ENCODE measurements at places on chromosomes 2 and 18.

DNA sequence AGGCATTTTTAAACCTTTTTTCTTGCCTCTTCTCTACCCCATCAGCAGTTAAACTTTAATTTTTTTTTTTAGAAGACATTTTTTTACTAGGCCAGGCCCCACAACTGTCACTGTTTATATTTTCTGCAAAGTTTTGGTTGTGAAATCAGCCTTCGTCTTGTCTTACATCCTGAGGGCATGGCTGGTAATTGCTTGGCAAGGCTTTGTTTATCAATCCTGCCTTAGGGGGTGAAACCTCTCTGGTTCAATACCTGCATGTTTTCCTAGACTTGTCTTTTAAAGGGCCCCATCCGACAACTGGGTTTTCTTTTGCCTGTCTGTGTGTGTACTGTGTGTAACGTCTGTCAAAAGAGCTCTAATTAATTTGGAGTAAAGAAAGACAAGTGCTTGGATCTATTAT lies 330.0 kb upstream of the CWC22 start:
- DNase-seq, result no peak

- no peak for DNase-seq
Observed at GRCh38 chr2:108165729-108166128, 74.0 kb upstream of the SULT1C3 start.

- DNase-seq, result no peak
Observed at GRCh38 chr2:230650585-230651137, 62.0 kb upstream of the CAB39 start.

DNA sequence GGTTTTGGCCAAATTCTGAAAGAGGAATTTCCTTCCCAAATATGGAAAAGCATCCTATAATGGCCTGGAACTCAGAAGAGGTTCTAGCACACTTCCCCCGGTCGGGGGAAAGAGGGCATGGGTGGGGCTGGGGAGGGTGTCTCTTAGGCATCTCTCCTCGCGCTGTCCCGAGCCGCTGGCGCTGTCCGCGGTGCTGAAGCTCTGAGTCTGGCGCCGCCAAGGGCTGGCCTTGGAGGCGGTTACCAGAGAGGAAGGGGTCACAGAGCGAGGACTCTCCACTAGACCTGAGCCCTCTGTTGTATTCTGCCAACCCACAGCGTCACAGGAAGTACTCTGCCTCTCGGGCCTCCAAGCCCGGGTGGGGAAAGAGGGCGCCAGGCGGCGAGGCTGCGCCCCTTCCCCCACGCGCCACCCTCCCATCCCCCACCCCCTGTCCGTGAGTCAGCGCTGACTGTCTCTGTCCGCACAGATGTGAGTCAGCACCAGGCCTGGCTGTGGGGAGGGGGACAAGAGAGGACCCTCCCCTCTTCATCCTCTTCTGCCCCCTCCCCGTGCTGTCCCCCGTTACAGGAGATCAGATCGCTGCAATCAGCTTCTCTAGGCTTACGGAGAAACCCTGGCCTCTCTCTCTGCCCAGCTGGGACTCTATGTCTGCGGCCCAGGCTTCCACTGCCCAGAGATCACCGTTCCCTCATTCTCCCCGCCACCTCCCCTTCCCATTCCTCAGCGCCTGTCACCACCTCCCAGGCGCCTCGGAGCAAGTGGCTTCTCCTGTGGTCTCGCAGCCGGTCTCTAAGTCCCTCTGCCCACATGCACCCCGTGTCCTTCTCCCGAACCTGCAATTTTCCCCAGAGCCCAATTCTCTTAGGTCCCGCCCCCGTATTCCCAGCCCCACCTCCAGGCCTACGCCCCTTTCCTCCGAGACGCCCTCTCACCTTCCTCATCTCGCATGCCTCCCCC lies 779 bp downstream of the PTPRN start:
- peak; percentile 71 for DNase-seq

- no peak for DNase-seq
Observed at GRCh38 chr2:5915881-5916310, 223.7 kb downstream of the SOX11 start.

- no peak for DNase-seq
Observed at GRCh38 chr2:30978854-30979253, 159.4 kb downstream of the GALNT14 start.

DNA sequence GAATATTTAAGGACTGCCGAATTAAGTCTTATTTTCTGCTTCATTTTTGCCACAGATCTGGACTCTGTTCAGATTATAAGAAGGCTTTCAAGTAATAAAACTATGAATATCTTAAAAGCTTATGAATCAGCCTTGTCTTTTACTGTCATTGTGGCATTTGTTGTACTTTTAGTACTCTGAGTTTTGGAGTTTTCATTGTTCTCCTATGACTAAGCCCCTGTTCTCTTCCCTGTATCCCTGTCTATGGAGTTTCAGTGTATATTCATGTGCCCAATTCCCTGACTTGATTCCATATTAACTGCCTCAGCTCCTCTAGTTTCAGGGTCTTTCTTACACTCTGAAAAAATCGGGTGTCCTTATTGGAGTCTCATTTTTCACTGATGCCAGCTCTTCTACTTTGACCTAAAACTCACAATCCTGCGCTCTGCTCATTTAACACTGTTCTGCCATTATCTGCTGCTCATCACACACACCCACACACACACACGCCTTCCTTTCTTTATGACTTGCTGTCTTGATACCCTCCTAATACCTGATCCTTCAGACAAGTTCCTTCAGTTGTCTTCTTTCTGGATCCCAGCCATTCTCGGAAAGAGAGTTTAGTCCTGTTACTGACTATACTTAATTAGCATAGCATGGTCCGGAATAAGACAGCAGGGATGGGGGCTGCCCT lies 511.8 kb downstream of the CPS1 start:
- DNase-seq, result no peak

- no peak for DNase-seq
Observed at GRCh38 chr18:13587477-13587876, 138.9 kb downstream of the FAM210A start.

- no peak for DNase-seq
Observed at GRCh38 chr2:30332791-30333453, 101.6 kb downstream of the LBH start.

- DNase-seq, result no peak
Observed at GRCh38 chr2:184599054-184599871, 934 bp downstream of the ZNF804A start.

DNA sequence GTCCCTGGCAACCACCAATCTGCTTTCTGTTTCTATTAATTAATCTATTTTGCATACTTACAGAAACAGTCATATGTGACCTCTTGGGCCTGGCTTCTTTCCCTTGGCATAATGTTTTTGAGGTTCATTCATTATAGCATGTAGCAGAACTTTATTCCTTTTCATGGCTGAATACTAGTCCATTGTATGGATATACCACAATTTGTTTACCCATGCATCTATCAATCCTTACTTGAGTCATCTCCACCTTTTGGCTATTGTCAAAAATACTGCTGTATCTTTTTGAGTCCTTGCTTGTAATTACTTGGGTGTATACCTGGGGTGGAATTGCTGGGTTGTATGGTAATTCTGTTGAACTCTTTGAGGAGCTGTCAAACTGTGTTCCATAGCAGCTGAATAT lies 126.8 kb downstream of the CTIF start:
- DNase-seq, result no peak

- DNase-seq, result no peak
Observed at GRCh38 chr18:54183390-54183789, 41.1 kb downstream of the MBD2 start.

DNA sequence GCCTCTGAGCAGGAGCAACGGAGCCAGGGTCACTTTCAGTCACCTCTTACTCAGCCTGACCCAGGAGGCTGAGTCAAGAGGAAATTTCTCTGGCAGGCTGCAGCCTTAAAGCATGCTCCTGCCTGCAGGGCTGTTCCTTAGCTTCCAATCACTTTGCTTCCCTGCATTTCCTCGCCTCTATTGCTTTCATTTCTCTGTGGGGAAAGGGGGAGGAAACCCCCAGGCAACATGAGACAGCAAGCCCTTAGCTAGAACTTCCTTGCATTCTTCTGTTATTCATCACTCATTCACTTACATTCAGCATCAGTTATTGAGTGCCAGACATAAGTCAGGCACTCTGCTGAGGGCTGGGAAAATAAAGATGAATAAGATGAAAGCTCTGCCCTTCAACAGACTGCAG lies 13.0 kb downstream of the XDH start:
- DNase-seq, result no peak

- no peak for DNase-seq
Observed at GRCh38 chr2:97979904-97980303, 15.8 kb downstream of the TMEM131 start.

DNA sequence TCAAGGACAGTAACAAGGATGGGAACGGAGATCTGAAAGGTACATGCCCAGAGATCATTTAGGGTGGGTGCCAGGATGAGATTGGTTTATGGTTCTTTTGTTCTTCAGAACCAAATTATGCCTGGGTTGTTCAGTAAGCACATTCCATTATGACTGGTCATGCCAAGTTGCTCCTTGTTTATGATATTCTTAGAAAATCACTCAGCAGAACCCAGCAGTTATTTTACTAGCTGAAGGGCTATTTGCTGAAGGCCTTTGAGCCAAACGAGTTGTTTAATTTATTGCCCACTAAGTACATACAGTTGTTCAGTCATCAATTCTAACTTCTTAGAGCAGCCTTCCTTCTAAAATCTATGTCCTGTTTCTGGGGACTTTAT lies 635 bp downstream of the SLC3A1 start:
- no peak for DNase-seq

DNA sequence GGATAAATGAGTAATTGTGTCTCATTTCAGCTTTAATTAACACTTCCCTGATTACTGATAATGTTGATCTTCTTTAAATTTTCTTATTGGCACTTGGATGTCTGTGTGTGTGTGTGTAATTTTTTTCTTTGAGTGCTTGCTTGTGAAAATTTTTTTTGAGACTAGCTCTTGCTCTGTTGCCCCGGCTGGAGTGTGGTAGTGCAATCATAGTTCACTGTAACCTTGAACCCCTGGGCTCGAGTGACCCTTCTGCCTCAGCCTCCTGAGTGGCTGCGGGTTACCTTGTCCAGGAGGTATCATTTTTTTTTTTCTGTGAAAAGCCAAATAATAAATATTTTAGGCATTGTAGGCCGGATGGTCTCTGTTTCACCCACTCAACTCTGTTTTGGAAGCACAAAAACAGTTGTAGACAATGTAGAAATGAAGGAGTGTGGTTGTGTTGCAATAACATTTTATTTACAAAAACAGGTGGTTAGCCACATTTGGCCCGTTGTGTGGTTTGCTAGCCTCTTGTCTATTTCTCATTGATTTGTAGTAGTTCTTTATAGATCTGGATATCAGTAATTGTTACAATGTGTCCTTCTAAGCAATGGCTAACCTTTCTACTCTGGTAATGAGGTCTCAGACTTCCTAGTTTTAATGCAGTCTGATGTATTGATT lies 7.9 kb downstream of the IL1RL2 start:
- DNase-seq, result no peak

- DNase-seq, result no peak
Observed at GRCh38 chr2:175103191-175103590, 64.8 kb downstream of the ATF2 start.

DNA sequence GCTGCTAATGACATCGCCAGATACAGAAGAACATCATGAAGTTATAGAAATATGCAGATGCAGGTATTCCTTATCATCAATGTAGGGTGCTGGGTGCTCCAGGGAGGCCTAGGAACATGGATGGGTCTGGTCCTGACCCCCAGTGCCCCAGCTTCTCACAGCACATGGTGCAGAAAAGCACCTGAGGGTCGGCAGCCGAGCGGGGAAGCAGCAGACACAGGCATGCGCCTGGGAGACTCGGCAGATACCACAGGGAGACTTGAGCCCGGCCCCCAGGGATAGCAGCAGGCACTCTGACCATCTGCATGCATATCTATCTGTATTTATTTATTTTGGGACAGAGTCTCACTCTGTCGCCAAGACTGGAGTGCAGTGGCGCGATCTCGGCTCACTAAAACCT lies 43.2 kb downstream of the TMEM18 start:
- DNase-seq, result no peak

DNA sequence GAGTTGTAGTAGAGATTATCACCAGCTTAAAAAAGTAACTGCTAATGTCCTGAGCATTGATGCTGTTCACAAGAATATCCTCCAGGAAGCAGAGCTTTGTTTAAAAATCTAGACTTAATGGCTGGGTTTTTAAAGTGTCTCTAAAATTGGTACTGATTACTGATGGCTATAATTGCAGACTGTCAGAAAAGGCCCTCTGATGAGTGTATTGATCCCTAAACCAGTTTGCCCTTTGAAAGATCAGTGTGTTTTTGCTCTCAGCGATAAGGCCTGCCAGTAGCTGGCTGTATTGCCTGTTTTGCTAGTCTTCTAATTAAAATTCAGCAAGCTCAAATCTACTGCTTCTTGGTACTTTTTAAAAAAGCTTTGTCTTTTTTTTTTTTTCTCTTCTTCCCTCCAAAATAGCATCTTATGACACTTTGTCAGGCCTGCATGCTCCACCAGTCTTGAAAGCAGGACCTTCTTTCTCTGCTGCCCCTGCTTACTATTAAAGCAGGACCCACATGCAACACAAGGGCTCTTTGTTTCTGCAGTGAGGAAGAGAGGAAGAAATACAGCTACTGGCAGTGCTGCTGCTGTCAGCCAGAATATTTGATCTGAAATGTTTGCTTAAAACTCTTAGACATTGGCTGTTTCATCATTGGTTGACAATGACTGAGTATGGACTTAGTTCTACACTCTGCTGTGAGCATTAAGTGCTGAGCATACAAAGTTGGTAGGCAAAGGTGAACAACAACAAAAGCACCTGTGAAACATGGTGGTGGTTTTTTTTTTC lies 1.8 kb downstream of the SEC11C start:
- DNase-seq, result no peak

DNA sequence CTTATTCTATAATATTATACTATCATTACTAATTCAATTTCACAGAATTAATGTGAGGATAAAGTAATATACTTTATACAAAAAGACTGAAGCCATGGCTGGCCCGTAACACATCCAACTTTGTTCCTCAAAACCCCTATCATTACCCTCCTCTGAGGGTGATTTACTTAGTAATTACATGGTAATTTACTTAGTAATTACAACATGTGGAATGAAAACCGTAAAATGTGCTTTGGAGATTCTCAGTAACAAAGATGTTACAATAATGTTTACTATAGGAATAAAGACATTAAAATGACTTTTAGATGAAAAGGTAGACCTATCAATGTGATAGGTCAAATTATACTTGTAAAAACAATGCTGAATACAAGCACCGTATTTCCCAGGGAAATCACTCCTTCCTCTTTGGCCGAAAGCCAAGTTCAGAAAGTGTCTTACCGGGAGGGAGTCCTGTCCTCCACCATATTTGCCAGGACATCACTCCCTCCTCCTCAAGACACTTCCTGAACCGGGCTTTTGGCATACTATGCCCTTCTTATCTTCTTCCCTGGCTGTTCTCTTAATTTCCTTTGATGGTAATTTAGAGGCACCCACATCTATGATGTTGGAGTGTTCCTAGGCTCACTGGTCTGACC lies 1047.8 kb downstream of the SOCS6 start:
- DNase-seq, result no peak

- no peak for DNase-seq
Observed at GRCh38 chr2:160934263-160934662, 226.0 kb upstream of the TANK start.

DNA sequence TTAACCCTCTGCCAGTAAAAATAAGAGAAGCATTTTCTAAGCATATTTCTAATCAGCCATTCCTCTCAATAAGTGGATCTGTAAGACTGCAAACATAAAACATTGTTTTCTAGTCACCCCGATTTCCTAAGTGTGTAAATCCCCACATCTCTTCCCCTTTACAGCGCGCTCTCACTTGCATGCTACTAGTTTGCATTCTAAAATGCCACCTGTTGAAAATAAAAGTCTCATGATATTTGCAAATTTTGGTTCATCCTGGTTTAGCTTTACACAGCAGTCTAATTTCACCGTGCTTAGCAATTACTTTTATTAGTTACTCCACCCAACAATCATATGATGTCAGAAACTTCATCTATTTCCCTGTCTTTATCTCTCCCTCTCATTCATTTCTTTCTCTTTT lies 1230.7 kb upstream of the ZEB2 start:
- no peak for DNase-seq

Measured in activated CD4-positive, alpha-beta T cell treated with anti-CD3 and anti-CD28 coated beads, Interleukin-2, amount 50 U/mL, for 1 hour (primary cell).